ENCODE measurements at places on chromosomes 13 and 19.
A peak's percentile ranks its signal among the peaks of the same experiment; 100 is the strongest.

DNA sequence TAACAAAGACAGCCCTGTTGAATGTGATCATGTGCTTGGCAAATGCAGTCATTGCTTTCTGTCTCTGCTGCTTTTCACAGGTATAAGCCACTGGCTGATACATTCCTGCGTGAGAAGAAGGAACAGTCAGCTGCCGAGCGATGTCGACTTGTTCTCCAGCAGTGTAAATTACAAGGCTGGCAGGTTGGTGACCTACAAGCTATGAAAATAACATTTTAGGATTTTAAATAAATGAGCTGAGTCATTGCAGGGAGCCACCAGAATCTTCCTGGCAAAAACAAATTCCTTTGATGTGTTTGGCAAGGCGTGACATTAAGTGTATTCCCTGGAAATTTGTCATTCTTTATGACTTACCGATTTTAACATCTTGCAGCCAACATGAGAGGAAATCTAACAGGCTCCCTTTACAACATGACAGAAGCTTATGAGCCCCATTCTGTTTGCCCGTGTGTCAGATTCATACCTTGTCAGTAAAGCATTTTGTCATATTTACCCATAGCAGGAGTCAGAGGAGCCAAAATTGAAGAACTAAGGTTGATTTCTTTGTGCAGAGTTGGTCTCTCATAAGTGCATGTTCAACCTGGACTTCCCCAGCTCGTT lies 471.4 kb downstream of the MYO16 start:
- no peak for DNase-seq

GRCh38 chr13:101218484-101218883 lies 197.8 kb downstream of the NALCN start:
- peak; percentile 20 for DNase-seq

DNA sequence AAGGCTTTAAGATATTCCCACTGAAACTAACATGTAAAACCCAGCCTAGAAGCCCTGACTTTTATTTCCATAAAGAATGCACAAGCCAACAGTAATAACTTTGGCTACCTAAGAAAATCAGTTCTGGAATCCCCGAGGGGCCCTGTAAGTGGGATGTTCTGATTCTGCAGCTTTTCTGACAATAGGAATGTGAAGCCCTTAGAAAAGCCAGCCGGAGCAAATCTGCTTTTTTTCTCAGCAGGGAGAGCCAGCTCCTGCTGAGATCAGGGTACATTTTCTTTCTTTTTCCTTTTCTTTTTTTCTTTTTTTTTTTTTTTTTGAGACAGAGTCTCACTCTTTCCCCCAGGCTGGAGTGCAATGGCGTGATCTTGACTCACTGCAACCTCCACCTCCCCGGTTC lies 8.0 kb upstream of the GARRE1 start:
- DNase-seq, result no peak

DNA sequence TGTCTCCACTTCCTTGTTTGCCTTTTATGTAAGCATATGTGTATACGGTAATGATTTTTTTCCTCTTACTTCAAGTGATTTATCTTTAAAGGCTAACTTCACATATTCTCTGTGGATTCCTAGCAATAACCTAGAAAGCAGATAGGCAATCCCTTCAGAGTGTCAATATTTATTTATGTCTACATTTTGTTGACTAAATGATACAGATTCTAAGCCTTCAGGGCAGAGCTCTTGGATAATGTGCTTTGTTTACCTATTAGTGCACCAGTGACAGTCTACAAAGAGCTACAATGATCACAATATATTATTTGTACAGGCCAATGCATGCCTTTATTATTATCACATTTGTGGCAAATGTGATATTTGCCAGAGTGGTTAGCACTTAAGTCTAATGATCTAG lies 406.2 kb downstream of the EFNB2 start:
- no peak for DNase-seq

DNA sequence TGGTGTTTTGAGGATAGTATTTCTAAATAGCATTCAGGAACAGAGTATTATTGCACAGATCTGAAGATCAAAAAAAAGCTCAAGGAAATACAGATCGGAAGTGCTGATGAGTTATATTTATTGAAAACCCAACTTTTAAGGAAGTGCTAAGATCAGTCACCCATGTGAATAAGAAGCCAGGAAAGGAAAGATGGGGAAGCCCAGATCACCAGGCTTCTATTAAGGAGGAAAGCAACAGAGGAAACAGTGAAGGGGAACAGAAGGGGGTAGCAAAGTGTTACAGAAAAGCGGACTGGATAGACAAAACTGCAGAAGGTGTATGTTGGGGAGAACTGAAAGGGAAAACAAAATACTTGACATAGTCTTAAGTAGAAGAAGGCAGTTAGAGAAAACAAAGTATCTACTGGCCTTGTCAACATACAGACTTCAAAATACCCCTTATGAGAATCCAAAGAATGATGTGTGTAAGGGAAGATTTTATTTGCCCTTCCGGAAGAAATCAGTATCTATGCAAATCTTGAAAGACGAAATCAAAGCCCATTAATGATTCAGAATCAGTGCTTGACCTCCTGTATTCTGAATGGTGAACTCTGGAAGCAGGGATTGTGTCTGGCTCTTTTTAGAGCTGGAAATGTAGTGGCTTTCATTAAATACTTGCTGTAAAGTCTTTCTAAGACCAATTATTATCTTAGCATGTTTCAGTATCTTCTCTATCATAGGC lies 12.1 kb downstream of the UFM1 start:
- DNase-seq, result no peak

GRCh38 chr19:632579-633067 lies 714 bp downstream of the POLRMT start:
- peak; percentile 75 for DNase-seq

DNA sequence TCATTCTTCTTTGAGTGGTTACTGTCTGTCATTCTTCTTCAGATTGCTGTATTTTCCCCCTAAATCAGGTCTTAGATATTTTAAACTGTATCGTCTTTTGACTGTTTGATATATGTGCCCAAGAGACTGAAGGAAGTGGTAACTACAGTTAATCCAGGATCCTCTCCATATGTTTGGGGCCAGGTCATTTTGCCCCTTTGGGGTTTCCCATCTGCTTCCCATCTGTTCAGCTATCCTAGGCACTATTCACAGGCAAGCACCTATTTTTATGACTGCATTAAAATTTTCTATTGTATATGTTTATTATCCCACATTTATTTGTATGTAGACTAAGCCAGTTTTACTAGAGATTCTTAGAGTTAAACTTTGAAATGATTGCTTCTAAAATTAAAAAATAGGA lies 244.2 kb downstream of the PCCA start:
- no peak for DNase-seq

Data from brain microvascular endothelial cell (primary cell).